SK-N-SH (cell line): ENCODE measurements at places on chromosomes 3 and 15. TPM values are rescaled to one million over a fixed set of nuclear protein-coding genes. Genes with fewer than 3 reads are reported as not detected.

The CCR8 gene
- not detected in 2 replicates for polyA plus RNA-seq

The ENTPD3 gene
- polyA plus RNA-seq: 0.02 and 0.05 TPM in 2 replicates

DNA sequence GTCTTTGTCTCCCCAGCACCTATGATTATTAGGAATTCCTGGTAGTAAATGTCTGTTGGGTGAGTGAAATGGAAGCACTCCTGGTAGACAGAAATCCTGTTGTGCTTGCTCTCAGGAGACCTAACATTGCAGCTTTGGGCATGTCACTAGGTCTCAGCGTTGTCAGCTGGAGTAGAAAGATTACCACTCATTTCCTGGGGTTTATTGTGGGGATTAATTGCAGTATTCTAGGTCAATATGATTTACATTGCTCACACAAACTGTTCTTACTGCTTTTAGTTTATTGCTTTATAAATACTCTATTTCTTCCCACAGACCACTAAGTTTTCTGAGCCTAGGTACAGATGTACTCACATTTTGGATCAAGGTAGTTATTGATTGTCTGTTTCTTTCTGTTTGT, 5.1 kb downstream of the TSEN2 start:
- no peak for DNase-seq

The KCNMB3 gene
- 1.1 and 1.6 TPM in 2 replicates for polyA plus RNA-seq

DNA sequence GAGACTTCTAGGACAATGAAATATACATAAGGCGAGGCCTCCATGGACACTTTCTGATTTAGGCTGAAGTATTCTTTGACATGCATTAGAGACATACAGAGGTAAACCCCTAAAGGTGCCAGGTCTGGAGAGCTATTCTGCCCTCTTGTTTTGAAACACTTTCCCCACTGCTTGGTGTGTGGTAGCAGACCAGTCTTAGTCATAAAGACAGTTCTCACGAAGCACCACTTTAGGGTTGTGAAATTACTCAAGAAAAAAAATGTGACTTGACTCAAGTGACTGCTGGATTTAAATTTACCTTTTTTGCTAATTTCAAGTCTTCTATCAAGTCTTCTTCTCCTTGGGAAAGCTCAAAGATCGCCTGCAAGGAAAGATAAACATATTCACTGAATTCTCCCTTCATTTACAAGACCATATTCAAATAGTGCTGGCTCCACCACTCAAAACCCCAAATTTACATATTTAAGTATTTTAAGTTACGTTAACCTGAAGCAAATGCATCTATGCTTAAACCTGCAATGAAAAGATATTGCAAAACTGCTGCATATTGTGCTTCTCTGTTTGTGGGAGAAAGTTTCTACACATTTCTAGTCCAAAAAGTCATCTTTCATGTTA, 48.4 kb downstream of the ARHGEF3 start:
- DNase-seq: no peak

The HHLA2 gene
- not detected in 2 replicates for polyA plus RNA-seq

DNA sequence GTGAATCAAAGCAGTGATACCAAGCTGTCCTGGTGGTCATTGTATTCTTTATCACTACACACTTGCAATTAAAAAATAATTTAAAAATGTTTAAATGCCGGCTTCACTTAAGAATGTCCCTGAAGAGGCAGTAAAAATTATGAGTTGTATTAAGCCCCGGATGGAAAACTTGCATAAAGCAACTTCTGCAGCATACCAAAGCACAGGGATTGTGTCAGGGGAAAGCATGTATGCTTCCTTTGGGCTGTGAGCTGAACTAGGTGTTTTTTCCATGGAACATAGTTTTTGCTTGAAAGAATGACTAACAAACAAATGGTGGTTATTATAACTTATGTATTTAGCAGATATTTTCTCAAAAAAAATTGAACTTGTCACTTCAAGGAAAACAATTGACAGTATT, 143.1 kb downstream of the ARNT2 start:
- DNase-seq: no peak

DNA sequence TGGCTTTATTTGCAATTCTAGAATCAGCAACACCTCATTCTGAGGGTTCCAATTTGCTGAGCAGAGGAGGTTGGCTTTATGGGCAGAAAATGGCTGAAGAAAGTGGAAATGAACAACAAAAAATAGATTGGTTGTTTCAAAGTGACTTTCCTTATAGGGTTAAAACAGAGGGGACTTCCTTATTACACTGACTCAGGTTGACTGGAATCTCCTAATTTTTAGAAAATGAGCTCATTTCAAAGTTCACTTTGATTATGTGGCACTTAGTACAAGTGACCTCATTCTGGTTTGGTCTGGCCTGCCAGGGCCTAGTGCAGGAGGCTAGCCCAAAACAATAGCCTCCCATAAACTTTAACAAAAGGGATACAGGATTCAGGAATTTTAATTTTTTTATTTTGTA, 41.4 kb downstream of the NFKBIZ start:
- no peak for DNase-seq

The KLF15 gene
- 0.28 and 0.39 TPM in 2 replicates for polyA plus RNA-seq
